Lung microvascular endothelial cell (primary cell): ENCODE measurements at places on chromosomes 16 and 17. TPM values are rescaled to one million over a fixed set of nuclear protein-coding genes. Genes with fewer than 3 reads are reported as not detected.

- no peak for DNase-seq
Measured at GRCh38 chr17:72185564-72185963, 64.7 kb downstream of the SOX9 start.

DNA sequence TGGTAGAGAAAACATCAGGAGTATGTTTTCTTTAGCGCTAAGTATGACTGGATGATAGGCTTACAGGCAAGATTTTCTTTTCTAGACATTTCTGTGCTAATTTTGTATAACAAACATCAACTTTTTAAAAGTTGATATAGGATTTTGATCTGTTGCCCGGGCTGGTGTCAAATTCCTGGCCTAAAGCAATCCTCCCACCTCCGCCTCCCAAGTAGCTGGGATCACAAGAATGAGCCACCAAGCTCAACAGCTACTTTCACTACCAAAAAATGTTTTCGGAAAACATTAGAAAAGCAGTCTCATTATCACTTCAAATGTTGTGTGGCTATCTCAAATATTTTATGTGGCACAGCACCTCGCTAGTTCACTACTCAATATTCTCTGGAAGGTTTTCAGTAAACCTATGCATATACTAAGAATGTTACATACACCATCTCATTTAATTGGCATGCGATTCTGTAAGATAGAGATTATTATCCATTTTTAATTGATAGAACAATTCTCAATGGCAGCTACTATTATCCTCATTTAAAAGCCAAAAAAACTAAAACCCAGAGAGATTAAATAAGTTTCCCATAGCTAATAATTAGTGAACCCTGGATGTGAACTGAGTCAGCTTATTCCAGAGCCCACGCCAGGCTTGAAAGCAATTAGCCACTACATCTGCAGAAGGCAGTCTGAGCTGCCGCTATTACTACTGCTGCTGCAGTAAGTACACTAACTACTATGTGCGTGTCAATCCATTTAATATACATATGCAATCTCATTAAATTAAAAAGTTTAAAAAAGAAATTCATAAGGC is 41.7 kb downstream of the CREBBP start:
- no peak for DNase-seq

- DNase-seq = peak; percentile 80
Measured at GRCh38 chr16:69131839-69132423, 457 bp downstream of the CHTF8 start.

- no peak for DNase-seq
Measured at GRCh38 chr16:50244504-50245416, 21.6 kb upstream of the ADCY7 start.

SLC35G6 gene
- not detected in 2 replicates for total RNA-seq

DNA sequence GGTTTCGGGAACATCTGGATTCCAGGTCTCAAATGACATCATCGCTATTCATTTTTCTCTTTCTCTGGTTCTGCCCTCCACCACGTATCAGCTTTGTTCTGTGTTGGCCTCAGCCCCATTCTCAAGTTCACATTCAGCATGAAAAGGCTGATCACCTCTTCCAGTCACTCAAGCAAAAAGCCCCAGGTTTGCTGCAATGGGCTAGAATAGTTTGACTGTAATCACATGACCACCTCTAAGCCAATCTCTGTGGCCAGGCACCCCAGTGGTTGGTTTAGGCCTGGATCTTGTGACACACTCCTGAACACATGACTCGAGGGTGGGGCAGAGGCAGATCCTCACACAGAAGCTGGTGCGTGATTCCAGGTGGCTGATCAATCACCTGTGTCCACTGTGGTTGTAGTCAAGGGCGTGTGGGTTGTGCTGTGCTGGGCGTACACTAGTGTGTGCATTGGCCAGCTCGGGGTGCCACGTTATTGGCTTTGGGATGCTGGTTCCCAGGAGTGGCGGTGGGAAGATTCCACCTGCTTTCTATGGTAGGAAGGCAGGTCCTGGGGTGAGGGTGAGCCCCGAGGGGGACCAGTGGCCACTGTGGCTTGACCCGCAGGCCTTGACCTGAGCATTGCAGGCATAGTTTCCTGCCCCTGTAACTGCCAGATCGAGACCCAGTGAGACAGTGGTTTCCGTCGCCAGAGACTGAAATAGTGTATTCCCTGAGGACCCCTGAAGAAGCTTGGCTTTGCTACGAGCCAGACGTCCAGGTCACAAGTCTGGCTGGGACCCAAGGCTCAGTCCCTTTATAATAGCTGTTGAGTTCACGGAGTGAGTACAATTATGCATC is 12.0 kb downstream of the EEF2K start:
- no peak for DNase-seq

DNA sequence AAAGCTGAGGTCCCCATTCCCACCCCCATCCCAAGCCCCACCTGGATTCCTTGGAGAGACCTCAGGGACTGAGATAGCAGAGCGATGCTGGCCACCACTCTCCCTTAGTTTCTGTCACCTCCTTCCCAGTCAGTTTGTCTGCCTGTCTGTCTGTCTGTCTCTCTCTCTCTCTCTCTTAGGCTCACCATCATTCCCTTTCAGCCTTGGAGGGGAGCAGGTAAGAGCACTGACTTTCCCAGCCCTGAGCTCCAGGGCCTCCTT is 5.9 kb downstream of the CD300LB start:
- DNase-seq = no peak

NGFR gene
- total RNA-seq = under 0.01 TPM in 1 of 2 replicates, not detected in the other

CES3 gene
- under 0.01 TPM in 1 of 2 replicates, not detected in the other for total RNA-seq

DNA sequence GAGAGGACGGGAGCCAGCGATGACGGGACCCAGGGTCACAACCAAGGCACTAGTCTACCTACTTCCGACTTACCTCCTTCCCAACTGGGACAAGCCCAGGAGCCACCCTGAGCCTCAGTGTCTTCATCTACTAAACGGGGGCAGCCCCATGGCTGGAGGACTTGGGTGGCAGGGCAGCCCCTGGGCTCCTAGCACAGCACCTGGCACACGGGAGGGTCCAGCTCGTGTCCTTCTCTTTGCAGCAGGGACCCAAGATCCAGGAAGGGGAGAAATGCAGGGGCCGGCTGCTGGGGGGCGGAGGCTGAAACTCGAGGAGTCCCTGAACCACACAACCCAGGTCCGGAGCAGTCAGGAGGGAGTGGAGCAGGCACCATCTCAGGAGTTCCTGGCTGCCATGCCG is 63.2 kb downstream of the ABR start:
- no peak for DNase-seq

GRCh38 chr17:73644145-73645049 is at the start of gene SDK2:
Gene SDK2 (minus strand): TSS chr17:73644445. CDS start chr17:73644088, 357 bp downstream.
- DNase-seq = no peak

DNA sequence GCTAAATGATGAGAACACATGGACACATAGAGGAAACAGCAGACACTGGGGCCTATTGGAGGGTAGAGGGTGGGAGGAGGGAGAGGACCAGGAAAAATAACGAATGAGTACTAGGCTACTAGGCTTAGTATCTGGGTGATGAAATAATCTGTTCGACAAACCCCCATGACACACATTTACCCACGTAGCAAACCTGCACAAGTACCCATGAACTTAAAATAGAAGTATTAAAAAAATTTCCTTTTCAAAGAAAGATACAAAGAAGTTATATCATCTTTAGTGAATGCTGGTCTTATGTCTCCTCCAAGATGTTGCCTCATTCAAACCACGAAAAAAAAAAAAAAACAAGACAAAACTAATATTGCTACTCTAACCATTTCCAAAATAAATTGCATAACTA is 31.7 kb downstream of the MBTD1 start:
- no peak for DNase-seq

DNA sequence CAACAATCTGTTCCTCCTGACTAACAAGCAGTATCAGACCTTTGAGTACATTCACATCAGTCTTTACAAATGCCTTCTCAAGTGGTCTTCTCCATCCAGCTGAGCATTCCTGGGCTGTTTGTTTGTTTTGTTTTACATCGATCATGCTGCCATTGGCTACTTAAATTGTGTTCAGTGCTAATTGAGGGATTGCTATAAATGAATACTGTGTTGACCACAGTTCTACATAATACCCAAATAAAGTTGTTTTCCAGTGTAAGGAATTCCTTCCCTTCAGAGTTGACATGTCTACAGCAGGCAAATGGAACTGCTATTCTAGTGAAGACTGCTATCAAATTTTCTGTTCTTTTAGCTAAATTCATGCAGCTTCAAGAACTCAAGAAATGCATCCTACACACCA is 3.2 kb downstream of the CDH8 start:
- no peak for DNase-seq

MARVELD3 gene
- 0.22 TPM in 1 of 2 replicates, not detected in the other for total RNA-seq

GRCh38 chr17:69245617-69246016 is 17.0 kb upstream of the ABCA10 start:
- DNase-seq = no peak

DNA sequence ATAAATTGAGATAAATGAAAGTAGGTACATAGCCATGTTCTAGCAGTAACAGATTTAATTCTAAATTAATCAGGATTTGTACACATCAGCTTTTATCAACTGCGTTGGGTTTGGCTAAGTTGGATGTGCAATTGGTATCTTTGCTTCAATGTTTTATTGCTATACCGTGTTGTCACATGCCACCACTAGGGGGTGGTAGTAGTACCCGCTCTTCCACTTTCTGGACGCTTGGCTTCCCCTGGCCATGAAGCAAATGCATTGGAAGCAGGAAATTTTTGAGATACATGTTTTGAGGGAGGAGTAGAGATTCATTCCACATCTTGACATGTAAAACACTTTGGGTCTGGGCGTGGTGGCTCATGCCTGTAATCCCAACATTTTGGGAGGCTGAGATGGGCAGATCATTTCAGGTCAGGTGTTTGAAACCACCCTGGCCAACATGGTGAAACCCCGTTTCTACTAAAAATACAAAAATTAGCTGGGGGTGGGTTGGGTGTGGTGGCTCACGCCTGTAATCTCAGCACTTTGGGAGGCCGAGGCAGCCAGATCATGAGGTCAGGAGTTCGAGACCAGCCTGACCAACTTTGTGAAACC is 58.6 kb downstream of the EMP2 start:
- peak; percentile 86 for DNase-seq

DNA sequence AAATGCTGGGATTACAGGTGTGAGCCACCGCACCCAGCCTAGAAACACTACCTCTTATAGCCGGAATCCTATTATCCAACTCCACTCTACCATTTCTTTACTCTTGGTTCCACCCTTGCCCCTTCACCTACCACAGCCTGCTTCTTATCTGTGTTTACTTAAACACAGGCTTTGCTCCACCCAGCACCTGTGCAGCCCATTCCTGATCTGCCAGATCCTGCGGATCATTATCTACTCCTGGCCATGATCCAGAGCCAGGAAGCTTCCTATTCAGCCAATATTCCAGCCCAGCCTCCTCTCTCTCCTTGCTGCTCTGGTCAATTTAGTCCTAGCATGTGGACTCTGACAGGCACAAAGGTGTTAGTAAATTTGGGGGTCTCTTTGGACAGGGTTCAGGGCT is 98.8 kb upstream of the MED13 start:
- DNase-seq = no peak

GRCh38 chr17:28612936-28613872 is 781 bp downstream of the RSKR start:
- peak; percentile 50 for DNase-seq

GINS2 gene
- 1.4 and 3.7 TPM in 2 replicates for total RNA-seq

LIG3 gene
- 13.5 and 17.3 TPM in 2 replicates for total RNA-seq

STX1B gene
- under 0.01 and 0.40 TPM in 2 replicates for total RNA-seq

- DNase-seq = no peak
Measured at GRCh38 chr16:85978976-85979375, 80.0 kb downstream of the IRF8 start.

MSLN gene
- total RNA-seq = 0.20 TPM in 1 of 2 replicates, not detected in the other

HELZ gene
- 17.7 and 32.1 TPM in 2 replicates for total RNA-seq
